Karpas-422 (cell line): ENCODE measurements at places on chromosomes 3 and 15. TPM values are rescaled to one million over a fixed set of nuclear protein-coding genes. Genes with fewer than 3 reads are reported as not detected.
A peak's percentile ranks its signal among the peaks of the same experiment; 100 is the strongest.

DNA sequence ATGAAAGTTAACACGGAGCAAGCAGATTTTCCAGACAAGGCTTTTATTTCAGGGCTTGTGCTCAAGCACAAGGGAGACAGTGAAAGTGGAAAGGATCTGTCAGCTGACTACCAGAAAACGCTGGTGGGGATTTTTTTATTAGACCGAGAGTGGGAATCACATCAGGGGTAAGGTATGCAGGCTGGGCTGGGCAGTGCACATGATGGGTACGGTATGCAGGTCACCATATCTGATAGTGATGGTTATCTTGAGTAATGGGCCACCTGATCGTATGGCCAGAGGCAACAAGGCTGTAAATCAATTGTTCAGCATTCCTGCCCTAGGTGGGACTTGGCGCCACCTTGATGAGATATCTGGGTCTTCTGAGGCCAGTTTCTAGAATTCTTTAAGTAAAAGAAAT, 36.9 kb upstream of the PIAS1 start:
- H3K36me3 ChIP-seq: no peaks in the 10 kb centered on the region
- no peaks in the 10 kb centered on the region for H3K27me3 ChIP-seq
- H3K4me3 ChIP-seq: no peak overlapping the region
- no peak for DNase-seq
- H3K27ac ChIP-seq: no peak overlapping the region

GRCh38 chr3:81884791-81885190, 123.3 kb upstream of the GBE1 start:
- no peaks in the 10 kb centered on the region for H3K4me1 ChIP-seq
- no peaks in the 10 kb centered on the region for H3K36me3 ChIP-seq
- H3K27me3 ChIP-seq: no peaks in the 10 kb centered on the region
- DNase-seq: no peak
- H3K27ac ChIP-seq: no peak overlapping the region
- H3K4me3 ChIP-seq: no peak overlapping the region

GRCh38 chr3:19765954-19766353, 168.1 kb downstream of the EFHB start:
- no peak overlapping the region for H3K27ac ChIP-seq
- H3K4me1 ChIP-seq: no peaks in the 10 kb centered on the region
- H3K27me3 ChIP-seq: no peaks in the 10 kb centered on the region
- no peak overlapping the region for H3K4me3 ChIP-seq
- no peaks in the 10 kb centered on the region for H3K36me3 ChIP-seq

DNA sequence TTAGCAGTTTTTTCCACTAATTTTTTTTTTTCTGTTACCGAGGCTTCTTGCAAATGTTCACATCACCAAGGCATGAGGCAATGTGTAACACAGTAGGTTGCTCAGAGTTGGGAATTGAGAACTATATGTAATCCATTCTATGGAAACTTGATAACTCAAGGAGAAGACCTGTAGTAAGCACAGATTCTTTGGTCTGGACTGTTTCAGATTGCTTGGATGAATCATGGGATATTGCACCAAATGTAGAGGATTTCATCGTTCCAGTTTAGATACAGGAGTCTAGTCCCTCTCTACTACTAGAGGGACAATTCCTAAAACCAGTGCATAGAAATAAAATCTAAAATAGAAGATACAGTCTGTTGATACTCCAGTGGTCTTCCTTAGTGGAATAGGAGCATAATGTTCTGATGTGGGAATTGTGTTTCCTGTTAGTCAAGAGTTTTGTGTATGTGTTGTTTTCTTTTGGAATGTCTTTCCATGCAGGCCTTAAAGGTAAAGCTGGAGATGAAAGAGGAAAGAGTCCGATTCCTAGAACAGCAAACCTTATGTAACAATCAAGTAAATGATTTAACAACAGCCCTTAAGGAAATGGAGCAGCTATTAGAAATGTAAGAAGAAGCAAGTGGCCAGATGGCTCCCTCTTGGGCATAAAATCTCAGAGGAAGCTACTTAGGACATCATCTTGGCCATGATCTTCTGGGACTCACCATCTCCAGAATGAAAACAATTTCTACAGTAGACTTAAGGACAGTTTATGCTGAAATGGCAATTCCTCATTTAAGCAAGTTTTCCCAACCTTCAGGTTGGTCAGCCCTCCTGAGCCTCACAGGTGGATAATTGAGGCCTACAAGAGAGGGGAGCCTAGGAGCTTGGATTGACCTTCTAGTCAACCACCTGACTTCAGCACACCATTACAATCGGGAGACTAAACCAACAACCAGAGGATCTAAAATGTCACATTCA, 10.7 kb downstream of the KNSTRN start:
- no peak overlapping the region for H3K4me3 ChIP-seq
- H3K36me3 ChIP-seq: peaks cover 48% of the 10 kb centered on the region
- H3K27me3 ChIP-seq: no peaks in the 10 kb centered on the region
- H3K4me1 ChIP-seq: no peaks in the 10 kb centered on the region
- H3K27ac ChIP-seq: no peak overlapping the region

DNA sequence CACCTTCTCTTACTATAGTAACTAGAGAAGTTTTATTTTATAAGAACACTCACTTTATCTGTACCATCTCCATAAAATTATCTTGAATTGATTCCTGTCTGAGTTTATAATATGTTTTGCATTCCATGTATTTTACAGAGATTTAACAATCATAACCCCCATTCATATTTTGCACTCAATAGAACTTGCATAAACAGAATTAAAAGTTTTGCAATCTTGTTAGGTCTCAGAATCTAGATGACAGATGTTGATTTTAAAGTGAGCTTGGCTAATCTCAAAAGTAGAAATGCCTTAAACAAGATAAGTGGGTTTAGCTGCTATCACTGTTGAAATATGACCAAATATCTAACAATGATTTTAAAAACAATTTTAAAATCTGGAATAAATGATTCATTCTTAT, 107.9 kb upstream of the EPHA6 start:
- no peaks in the 10 kb centered on the region for H3K36me3 ChIP-seq
- no peak overlapping the region for H3K4me3 ChIP-seq
- DNase-seq: no peak
- H3K27me3 ChIP-seq: no peaks in the 10 kb centered on the region
- no peak overlapping the region for H3K27ac ChIP-seq
- no peaks in the 10 kb centered on the region for H3K4me1 ChIP-seq

DNA sequence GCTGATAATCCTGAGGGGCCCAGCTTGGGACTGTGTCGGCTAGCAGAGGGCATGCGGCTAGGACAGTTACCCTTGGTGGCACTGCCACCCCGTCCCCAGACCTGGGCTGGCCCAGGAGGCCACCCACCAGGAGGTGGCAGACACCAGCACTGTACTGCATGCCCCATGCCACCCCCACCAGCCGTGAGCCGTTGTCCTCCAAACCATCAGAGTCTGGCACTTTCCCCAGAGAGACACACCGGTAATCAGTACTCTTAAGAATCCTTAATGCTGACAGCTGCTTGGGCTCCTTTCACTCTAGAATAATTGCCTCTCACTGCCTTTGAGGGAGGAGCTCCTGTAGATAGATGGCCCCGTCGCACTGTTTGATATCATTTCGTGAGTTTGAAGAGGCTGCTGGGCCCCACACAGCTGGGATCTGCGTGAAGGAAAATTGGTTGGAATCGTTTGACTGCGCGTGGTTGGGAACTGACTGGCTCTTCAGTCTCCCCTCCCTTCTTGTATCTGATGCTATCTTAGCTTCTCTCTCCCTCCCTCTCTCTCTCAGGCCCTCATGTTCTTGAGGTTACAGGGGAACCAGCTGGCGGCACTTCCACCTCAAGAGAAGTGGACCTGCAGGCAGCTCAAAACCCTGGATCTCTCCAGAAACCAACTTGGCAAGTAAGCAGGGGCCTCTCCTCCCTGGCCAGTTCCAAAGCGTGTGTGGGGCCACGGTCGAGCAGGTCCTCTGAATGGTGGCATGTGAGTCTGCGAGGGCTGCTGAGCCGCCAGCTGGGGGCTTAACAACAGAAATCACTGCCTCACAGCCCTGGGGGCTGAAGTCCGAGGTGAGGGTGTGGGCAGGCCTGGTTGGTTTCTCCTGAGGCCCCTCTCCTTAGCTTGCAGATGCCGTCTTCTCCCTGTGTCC, 94.9 kb downstream of the LRRK1 start:
- peaks cover 3% of the 10 kb centered on the region for H3K4me1 ChIP-seq
- H3K36me3 ChIP-seq: peaks cover 80% of the 10 kb centered on the region
- H3K27ac ChIP-seq: no peak overlapping the region
- no peak for DNase-seq

DNA sequence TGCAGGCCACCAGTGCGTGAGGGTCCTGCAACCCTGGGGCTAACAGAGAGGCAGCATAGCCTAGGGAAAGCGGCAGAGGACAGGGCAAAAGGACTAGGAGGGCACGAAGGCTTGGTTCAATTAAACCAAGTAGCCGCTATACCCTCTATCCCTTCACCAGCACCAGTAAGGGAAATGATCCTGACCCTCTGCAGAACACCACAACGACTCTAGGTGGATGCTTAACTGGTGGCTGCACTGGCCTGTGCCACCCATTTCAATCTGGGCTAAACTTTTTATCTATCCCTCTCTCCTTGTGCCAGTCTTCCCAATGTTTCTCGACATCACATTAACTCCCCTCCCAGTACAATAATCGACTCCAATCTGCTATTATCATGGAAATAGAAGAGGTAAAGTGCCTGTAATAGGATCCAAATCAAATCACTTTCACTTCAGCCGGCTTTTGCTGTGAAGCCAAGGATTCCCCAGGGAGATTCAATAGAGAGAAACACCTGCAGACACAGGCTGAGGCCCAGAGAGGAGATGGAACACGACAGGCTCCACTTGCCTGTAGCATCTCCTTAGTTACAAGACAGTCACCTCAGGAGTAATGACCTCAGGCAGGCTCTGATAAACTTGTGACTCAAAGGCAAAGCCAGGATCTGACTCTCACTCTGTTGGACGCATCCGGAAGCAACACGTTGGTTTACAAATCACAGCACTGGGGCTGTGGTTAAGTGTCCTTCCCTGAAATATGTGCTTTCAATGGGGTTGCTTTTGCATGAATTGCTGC, 791.6 kb upstream of the ARRDC4 start:
- H3K4me1 ChIP-seq: peaks cover 18% of the 10 kb centered on the region
- no peaks in the 10 kb centered on the region for H3K27me3 ChIP-seq
- no peaks in the 10 kb centered on the region for H3K36me3 ChIP-seq
- no peak overlapping the region for H3K4me3 ChIP-seq

GRCh38 chr15:78353093-78353492, 12.9 kb downstream of the CRABP1 start:
- H3K4me1 ChIP-seq: peaks cover 6% of the 10 kb centered on the region; the same call in 1 of the 2 replicates
- H3K4me3 ChIP-seq: no peak overlapping the region
- peak; percentile 75 for DNase-seq
- H3K36me3 ChIP-seq: no peaks in the 10 kb centered on the region
- H3K27me3 ChIP-seq: no peaks in the 10 kb centered on the region
- H3K27ac ChIP-seq: no peak overlapping the region

GRCh38 chr15:90902040-90902839, 862 bp upstream of the MAN2A2 start:
- peak overlapping the region; percentile 65 for H3K27ac ChIP-seq
- DNase-seq: peak; percentile 90

- peaks cover 3% of the 10 kb centered on the region for H3K4me1 ChIP-seq
- DNase-seq: peak; percentile 93
- no peak overlapping the region for H3K4me3 ChIP-seq
- H3K27ac ChIP-seq: no peak overlapping the region
These were observed 84.3 kb downstream of the ADAMTS7 start for GRCh38 chr15:78726870-78727551.

- peaks cover 32% of the 10 kb centered on the region for H3K4me1 ChIP-seq
- no peak for DNase-seq
- no peaks in the 10 kb centered on the region for H3K36me3 ChIP-seq
These were observed 32.5 kb upstream of the TATDN2 start for GRCh38 chr3:10215578-10216368.

DNA sequence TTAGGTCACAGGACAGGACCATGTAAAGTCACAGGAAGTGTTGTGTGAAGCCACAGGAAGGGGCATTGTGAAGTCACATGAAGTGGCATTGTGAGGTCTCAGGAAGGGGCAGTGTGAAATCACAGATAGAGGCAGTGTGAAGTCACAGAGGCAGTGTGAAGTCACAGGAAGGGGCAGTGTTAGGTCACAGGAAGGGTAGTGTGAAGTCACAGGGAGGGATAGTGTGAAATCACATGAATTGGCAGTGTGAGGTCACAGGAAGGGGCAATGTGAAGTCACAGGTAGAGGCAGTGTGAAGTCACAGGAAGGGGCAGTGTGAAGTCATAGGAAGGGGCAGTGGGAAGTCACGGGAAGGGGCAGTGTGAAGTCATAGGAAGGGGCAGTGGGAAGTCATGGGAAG, 37.9 kb downstream of the GASK1A start:
- peaks cover 20% of the 10 kb centered on the region; the same call in 1 of the 2 replicates for H3K36me3 ChIP-seq
- no peak overlapping the region for H3K27ac ChIP-seq
- DNase-seq: no peak
- H3K4me1 ChIP-seq: peaks cover 25% of the 10 kb centered on the region
- no peaks in the 10 kb centered on the region for H3K27me3 ChIP-seq

DNA sequence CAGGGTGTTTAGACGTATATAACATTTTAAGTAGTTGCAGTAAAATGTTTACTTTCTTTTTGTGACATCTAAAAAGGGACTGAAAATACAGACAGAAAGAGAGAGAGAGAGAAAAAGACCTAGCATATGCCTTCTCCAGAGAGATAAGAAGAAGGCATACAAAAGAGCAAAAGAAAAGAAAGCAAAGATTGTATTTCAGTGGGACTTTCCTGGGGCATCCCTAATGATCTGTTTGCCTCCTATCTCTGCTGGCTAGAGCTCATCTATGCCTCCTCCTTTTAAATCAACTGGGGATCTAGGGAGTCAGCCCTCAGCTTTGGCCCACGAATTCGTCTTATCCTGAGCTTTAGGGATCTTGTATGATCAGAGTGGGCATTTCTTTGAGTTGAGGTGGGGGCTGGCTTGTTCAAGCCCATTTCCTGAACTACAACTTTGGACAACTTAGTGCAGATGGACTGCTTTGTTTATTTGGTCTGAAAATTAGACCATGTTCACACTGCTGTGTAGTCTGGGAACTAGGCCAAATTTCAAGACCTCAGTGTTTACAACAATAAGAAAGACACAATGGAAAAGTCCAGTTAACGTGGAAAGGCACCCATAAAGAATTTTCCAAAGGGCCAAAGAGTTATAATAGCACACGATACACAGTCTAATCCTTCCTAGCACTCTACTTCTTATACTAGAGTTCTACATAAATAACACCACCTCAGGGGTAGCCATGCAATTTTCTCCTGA, 61.0 kb downstream of the ATP8B4 start:
- no peaks in the 10 kb centered on the region for H3K4me1 ChIP-seq
- no peaks in the 10 kb centered on the region for H3K27me3 ChIP-seq
- H3K36me3 ChIP-seq: no peaks in the 10 kb centered on the region
- H3K27ac ChIP-seq: no peak overlapping the region
- no peak for DNase-seq

DNA sequence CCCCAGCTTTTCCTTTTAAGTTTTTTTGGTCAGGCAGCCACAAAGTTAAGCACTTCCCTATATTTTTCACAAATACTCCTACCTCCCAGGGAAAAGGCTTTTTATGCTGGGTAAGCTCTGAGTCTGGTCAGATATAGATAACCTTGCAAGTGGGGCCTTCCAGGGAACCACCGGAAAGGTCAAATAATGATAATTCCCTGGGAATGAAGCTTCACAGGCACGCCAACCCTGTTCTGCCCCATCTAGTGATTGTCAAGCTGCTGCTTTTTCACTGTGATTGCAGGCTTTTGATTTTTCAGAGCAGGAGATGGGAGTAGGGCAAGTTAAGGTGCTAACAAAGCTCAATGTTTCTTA, 121.0 kb downstream of the ZNF609 start:
- H3K27ac ChIP-seq: no peak overlapping the region
- DNase-seq: no peak
- H3K27me3 ChIP-seq: no peaks in the 10 kb centered on the region
- H3K36me3 ChIP-seq: peaks cover 2% of the 10 kb centered on the region; the same call in 1 of the 2 replicates
- no peak overlapping the region for H3K4me3 ChIP-seq

Gene SUSD5
- total RNA-seq: not detected in 2 replicates

Gene NRG4
- total RNA-seq: not detected in 2 replicates

Gene SIDT1
- total RNA-seq: 7.5 and 11.3 TPM in 2 replicates

Gene RPL39L
- 142 and 236 TPM in 2 replicates for total RNA-seq

Gene COL6A6
- total RNA-seq: not detected in 2 replicates
